Activated CD4-positive, alpha-beta memory T cell treated with anti-CD3 and anti-CD28 coated beads, Interleukin-2, amount 10 ng/mL, durations not matched to agents 7 days and 5 days (primary cell): ENCODE measurements at places on chromosomes 12 and 14. TPM values are rescaled to one million over a fixed set of nuclear protein-coding genes. Genes with fewer than 3 reads are reported as not detected.

GRCh38 chr12:55780685-55781084, 36.8 kb downstream of the SARNP start:
- H3K4me1 ChIP-seq, result peaks cover 17% of the 10 kb centered on the region
- no peak overlapping the region for H3K27ac ChIP-seq
- no peaks in the 10 kb centered on the region for H3K27me3 ChIP-seq
- peaks cover 71% of the 10 kb centered on the region for H3K36me3 ChIP-seq

DNA sequence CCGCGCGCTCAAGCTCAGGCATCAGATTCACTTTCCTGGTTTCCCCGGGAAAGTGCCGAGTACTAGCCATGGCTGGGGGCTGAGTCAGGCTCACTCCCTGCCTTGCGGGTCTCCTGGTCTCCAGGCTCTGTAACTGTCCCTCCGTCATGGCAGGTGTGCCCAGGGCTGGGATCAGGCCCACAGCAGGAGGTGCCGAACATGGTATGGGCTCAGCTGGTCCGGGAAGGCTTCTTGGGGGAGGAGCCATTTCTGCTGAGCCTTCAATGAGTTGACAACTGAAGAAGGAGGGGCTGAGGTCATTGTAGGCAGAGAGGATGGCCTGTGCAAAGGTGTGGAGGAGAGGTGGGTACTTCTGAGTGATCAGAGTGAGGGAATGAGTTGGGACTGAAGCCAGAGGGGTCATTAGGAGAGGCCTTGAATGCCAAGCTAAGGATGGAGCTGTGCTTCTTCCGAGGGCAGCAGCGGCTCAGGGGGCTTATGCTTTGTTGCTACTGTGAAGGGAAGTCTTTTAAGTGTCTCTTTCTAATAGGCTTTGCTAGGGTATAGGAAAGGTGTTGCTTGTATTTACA, 769 bp downstream of the EXOC3L4 start:
- DNase-seq, result no peak
- no peaks in the 10 kb centered on the region for H3K27me3 ChIP-seq
- H3K27ac ChIP-seq, result no peak overlapping the region

Gene PZP
- total RNA-seq, result not detected

- no peak overlapping the region for H3K4me3 ChIP-seq
- no peaks in the 10 kb centered on the region for H3K27me3 ChIP-seq
- H3K27ac ChIP-seq, result no peak overlapping the region
- H3K4me1 ChIP-seq, result peaks cover 20% of the 10 kb centered on the region
- no peaks in the 10 kb centered on the region for H3K36me3 ChIP-seq
These were observed 135.4 kb upstream of the NUDT4 start for GRCh38 chr12:93242154-93242972.

DNA sequence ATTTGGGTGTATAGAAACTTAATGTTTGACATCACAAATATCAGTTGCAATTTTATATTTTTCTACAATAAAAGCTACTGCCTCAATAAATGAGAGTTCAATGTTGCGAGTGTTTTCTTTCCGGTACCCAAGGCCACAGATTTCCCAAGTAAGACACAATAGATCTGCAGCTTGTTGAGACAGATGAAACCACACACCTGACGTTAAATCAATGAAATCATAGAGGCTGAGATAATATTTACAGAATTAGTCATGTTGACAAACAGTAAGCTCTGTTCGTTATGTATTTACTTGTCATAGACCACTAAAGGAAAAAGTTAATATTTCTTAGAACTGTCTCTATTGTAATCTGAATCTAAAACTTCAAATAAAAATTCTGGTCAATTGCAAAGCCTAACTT, 49.2 kb upstream of the PTHLH start:
- H3K4me1 ChIP-seq, result no peaks in the 10 kb centered on the region
- H3K36me3 ChIP-seq, result no peaks in the 10 kb centered on the region
- no peak for DNase-seq
- H3K27ac ChIP-seq, result no peak overlapping the region
- H3K4me3 ChIP-seq, result no peak overlapping the region

Gene ZNF385A
- total RNA-seq, result 1.2 TPM

Gene HAL
- 0.23 TPM for total RNA-seq

DNA sequence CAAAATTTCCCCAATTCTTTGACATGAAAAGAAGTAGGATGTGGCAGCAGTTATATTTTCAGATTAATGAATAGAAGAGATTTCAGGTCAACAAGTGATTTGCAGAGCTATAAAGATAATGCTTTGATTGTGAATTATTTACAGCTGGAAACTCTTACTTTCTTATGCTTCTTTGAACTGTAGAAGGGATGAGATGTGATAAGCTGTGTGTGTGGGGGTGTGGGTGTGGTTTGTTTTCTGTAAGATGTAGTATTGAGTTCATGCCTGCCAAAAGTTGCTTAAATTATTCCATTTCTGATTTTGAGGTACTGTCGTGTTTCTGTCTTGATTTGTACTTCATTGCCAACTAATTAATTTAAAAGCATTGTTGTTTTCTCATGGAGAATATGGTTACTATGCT, 22.7 kb downstream of the AEBP2 start:
- H3K4me1 ChIP-seq, result peaks cover 13% of the 10 kb centered on the region
- no peak for DNase-seq
- H3K27ac ChIP-seq, result no peak overlapping the region
- no peak overlapping the region for H3K4me3 ChIP-seq

Gene FBLN5
- 2.5 TPM for total RNA-seq

DNA sequence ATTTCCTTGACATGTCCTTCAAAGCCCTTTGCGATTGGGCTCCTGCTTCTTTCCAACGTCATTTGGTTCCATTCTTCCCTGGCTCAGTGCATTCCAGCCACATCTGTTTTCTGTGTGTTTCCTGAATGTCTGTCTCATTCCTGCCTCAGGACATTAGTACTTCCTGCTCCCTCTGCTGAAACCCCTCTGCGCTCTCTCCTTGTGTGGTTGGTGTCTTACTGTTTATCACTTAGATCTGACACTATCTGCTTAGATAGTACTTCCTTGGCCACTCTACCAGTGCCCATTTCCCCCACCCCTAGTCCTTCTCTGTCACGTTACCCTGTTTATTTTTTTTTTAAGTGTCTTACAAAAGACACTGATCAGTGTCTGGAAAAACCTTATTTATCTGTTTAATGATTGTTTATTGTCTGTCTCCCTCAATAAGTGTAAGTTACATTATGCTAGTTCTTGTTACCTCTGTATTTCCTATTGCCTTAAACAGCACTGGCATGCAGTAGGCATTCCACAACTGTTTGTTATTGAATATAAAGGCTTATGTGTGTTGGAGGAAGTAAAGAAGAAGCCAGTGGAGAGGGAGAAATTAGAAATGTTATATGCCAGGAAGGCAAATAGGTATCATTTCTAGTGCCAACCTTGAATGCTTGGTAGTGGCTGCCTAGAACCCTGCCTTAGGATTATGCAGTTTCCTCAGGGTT, 21.5 kb downstream of the DYRK2 start:
- peaks cover 3% of the 10 kb centered on the region for H3K4me1 ChIP-seq
- no peak for DNase-seq
- peaks cover 23% of the 10 kb centered on the region for H3K36me3 ChIP-seq

- no peak overlapping the region for H3K4me3 ChIP-seq
- peaks cover 34% of the 10 kb centered on the region for H3K27me3 ChIP-seq
- H3K36me3 ChIP-seq, result no peaks in the 10 kb centered on the region
- no peak for DNase-seq
- no peaks in the 10 kb centered on the region for H3K4me1 ChIP-seq
- H3K27ac ChIP-seq, result no peak overlapping the region
These were observed 55.6 kb downstream of the HMGA2 start for GRCh38 chr12:65879878-65880277.

DNA sequence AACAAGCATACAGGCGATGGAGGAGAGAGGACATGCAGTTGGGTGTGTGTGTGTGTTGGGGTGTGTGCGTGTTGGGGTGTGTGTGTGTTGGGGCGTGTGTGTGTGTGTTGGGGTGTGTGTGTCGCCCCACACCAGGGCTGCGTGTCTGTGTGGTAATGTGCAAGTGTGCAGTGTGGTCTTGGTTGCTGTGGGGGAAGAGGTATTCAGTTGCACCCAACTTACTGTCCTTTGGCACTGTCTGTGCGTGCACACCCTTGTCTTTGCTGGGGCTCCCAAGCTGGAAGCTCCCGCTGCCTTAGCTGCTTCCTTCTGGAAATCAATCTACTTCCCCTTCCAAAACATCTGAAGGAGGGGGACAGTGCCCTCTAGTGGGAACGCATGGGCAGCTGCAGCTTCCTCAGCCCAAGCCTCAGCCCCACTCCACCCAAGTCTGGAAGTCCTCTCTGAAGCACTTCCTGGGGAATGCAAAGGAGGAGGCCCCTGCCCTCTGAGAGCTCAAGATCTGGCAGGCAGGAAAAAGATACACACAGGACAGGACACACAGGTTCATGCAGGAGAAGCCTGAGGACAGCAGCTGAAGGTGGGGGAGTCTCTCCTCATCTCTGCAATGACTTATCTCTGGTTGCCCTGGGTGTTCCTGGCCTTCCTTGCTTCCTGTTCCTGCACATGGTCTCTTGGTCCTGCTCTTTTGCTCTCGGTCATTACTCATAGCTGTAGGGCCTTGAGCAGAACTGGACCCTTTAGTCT, 13.1 kb downstream of the ASIC1 start:
- H3K36me3 ChIP-seq, result no peaks in the 10 kb centered on the region
- no peak overlapping the region for H3K4me3 ChIP-seq
- H3K27ac ChIP-seq, result no peak overlapping the region

DNA sequence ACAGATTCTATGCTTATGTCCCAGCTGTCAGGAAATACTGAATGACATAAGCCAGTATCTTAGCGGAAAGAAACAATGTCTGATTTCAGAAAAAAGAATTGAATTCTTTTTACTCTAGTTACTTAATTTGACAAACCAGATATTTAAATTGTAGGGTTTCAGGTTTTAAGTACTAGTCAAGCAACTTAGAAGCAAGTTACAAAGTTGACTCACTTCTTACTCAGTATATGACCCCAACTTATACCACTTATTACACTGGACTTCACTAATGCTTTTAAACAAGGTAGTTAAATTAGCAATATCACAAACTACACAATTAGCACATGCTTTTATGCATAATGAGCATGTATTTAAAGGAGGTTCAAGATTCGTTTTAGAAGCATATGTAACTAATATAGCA, 7.1 kb downstream of the GMFB start:
- peaks cover 40% of the 10 kb centered on the region for H3K4me1 ChIP-seq
- no peak for DNase-seq
- H3K27me3 ChIP-seq, result no peaks in the 10 kb centered on the region
- H3K27ac ChIP-seq, result no peak overlapping the region
- H3K4me3 ChIP-seq, result no peak overlapping the region
- H3K36me3 ChIP-seq, result peaks cover 48% of the 10 kb centered on the region

DNA sequence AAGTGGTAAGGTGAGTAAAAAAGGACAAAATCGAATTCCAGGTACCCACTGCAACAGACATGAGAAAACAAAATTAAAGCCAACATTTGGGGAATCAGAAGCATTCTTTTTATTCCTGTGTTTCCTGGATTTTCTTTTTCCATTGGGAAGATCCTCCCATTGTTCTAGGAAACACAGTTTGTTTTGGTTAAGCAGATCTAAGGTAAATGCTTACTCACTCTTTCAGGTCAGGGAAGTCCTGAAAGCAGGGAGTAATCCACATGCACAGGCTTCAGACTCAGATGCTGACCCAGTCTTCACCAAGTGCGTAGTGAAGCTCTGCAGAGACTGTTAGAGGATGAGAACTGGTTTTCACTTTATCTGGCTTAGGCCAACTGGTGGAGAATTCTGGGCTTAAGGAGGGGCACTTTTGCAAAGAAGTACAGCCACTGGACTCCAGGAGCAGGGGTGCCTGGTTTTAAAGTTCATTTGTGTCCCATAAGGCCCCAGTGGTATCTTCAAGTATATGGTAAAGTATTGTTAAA, 57.7 kb downstream of the RPAP3 start:
- no peak overlapping the region for H3K4me3 ChIP-seq
- peaks cover 14% of the 10 kb centered on the region for H3K4me1 ChIP-seq
- H3K27me3 ChIP-seq, result no peaks in the 10 kb centered on the region
- peaks cover 14% of the 10 kb centered on the region for H3K36me3 ChIP-seq

DNA sequence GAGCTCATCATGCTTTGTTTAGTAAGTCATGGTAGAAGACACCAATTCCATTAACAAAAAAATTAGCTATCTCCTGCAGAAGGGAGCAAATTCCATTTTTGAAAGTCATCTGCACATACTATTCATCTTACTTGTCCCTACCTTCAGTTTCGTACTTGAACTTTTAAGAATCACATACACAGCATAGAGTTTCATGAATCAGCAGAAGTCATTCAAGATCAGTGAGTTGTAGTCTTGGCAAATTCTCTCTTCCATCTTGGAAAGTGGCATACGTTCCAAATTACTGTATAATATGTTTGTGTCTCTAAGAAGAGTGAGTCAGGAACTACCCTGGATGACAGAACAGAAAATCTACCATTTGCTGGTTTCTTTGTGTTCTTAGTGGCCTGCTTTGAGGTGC, 14.1 kb downstream of the VRK1 start:
- H3K4me3 ChIP-seq, result no peak overlapping the region
- no peak for DNase-seq
- no peak overlapping the region for H3K27ac ChIP-seq
